ENCODE measurements at places on chromosomes 3 and 15.

DNA sequence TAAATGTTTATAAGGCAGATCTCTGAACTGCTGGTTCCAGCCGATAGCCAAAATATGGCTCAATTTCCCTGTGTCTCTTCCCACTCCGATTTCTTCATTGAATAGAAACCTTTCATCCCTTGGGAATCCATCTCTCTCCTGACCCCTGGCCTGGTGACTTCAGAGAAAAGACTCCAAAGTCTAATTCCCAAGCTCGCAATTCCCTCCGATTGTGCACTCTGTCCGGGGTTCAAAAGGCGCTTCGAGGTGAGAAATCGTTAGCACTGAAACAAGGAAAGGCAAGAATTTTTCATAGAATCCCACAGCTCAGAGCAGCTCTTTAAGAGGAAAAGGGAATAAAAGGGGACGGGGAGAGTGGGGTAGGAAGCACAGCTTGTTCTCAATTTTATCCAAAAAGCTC lies 18.4 kb upstream of the RAD18 start:
- no peak for DNase-seq

GRCh38 chr3:69774029-69774428 lies 34.8 kb downstream of the MITF start:
- no peak for DNase-seq

- DNase-seq = no peak
Measured at GRCh38 chr3:122727766-122728165, 47.1 kb downstream of the PARP14 start.

DNA sequence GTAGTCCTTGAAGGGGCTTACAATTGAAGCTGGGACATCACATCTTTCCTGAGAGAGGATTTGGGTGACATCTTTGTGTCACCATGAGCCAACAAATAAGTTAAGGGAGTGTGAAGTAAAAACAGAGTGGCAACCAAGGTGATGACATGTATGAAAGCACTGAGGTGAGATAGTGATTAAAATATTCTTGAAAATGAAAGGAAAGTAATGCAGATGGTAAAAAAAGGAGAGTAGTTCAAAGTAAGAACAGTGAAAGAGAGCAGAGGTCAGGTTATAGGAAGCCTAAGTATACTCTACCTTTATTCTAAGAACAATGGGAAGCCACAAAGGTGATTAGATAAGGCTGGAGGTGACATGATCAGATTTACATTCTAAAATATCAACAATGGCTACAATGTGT lies 486.1 kb downstream of the DIPK2A start:
- DNase-seq = no peak

- no peak for DNase-seq
Measured at GRCh38 chr15:49085696-49086459, 39.6 kb upstream of the SECISBP2L start.

GRCh38 chr15:89087161-89087829 lies 961 bp upstream of the ABHD2 start:
- no peak for DNase-seq

GRCh38 chr3:13028010-13028821 lies 45.0 kb downstream of the IQSEC1 start:
- no peak for DNase-seq

DNA sequence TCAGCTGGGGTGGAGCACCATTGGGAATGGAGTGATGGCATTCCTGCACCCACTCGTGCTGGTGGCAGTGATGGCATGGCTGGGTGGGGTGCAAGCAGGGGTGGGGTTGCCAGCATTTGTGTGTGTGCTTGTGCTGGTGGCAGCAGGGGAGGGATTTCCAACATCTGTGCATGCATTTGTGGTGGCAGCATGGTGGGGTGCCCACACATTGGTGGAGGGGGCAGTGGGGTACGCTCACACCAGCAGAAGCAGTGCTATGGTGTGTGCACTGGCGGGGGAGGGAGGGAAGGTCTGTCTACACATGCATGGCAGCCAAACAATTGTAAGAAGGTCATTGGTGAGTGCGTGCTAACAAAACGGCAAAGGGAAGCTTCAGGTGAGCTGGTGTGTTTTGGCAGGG lies 76.7 kb upstream of the NUDT16 start:
- no peak for DNase-seq

DNA sequence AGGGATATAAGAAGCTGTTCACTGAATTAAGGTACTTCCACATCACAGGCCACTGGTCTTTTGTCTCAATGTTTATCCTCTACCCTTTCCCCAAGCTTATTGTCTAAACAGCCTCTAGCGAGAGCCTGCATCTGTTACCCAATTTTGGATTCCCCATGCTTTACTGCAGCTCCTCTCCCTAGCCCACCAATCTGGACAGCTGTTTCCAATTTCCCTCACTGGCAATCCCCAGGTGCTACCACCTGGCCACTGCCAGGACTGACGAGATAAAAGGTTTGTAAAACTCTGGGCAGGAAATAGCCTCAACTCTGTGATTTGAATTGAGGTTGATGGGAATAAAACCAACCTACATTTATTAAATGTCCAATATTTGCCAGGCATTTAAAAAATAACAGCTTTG lies 58.0 kb upstream of the TEX9 start:
- DNase-seq = no peak

DNA sequence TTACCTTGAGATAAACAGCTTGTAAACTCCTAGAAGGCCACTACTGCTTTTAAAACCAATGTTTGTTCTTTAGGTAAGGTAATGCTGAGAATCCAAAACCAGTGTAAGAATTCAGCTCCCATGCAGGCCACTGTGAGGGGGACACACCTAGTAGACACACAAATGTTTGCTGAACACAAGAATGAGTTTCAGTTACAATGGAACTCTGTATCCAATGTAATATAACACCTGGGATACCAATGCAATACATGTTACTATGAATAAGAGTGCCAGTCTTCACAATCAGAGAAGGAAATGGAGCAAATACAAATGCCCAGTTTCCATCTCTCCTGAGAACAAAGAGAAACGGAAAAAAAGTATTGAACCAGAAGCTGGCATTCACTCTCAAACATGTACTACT lies 65.9 kb downstream of the IGF2BP2 start:
- no peak for DNase-seq

GRCh38 chr15:28964098-28964497 lies 78.3 kb downstream of the APBA2 start:
- no peak for DNase-seq

GRCh38 chr15:25171111-25171811 lies 216.5 kb downstream of the SNRPN start:
- no peak for DNase-seq

DNA sequence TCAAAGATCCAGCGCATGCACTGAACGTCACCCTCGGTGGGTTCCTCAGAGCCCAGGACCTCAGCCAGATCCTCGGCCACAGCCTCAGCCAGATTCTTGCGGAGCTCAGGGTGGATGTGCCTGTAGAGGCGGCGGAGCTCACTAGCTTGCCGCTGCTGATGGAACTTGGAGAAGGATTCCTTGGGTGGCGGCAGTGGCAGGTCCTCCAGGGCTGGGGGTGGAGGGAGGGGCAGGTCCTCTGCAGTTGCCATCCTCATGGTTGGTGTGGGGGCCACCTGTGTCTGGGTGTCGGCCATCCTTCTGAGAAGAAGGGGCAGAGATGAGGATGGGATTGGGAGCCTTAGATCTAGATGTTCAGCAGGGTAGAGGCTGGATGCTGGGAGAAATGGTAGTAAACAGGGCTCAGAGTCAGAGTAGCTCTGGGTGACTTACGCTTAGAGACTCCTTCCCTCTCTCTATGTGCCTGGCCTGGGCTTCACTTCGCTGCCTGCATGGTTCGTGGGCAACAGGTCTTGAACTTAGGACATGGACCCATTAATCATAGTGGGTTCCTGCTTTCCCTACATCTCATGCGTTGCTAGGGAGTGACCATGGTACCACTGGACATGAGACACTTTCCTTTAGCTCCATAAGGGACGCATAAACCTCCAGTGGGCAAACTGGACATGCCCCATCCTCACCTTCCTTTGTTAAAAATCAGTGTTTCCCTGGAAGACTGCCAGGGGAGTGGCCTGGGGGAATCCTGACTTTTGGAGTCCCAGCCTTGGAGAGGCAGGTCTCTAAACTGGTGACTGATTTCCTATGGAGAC lies 3.0 kb downstream of the XIRP1 start:
- DNase-seq = no peak

DNA sequence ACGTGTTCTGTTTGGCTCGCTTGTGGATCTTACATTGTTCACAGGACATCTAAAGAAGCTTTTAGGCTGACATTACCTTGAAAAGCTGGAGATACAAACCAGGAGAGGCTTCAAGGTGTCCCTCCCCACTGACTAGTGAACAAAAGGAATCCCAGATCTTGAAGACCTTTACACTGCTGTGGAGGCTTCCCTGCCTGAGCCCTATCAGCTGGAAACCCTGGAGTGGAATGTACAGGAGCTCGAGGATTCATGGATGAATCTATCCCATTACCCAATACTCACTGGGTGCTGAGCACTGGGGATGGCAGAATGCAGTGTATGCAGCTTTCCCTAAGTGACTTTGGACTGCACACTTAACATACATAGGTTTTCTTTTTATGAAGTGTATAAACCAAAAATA lies 82.3 kb upstream of the MFGE8 start:
- DNase-seq = no peak

DNA sequence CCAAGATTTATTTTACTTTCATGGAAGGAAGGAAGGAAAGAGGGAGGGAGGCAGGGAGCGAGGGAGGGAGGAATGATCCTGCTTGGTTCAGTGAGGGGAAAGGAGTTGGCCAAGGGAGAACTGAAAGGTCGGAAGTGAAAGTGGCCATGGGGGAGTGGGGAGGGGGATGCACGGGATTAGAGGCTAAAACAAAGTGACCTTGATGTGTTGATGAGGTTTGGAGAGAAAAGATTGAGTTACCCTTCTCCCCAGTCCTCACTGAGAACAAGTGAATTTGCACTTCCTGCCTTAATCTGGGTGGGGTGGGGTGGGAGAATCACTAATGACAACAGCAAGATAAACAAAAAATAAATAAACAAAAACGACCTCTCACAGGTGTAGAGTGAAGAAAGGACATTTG lies 212.0 kb upstream of the TLE3 start:
- DNase-seq = no peak

DNA sequence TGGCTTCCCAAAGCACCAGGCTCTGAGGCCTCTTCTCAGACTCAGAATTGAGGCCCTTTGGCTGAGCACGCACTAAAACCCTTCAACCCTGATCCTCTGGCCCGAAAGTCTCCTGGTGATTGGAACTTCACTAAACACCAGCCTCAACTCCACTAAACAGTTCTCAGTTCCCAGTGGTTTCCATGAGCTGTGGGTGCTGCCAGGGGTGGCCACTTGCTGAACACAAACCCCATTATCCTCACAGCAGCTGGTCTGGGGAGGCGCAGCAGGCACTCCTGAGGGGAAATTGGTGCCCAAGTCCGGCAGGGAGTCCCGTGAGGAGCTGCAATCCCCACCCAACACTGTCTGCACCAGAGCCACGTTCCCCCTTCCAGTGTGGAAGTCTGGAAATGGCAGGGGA lies 3.8 kb upstream of the CLK3 start:
- DNase-seq = no peak

DNA sequence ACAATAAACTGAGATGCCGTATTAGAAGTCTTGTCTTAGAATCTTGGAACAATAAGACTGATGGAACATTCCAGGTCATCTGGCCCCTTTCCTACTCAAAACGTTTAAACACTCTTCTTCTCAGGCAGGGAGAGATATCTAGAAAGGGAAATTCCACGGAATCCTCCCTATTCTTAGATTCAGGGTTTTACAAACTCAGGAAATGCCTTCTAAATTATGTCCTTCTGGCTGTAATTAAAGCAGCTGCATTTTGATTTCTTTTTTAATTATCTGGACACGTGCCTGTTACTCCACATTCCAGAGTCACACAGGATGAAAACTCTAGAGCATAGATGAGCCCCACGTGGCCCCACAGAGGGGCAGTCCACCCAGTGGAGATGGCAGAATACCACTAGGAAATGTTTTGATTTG lies 41.5 kb upstream of the MTMR10 start:
- no peak for DNase-seq

GRCh38 chr15:52730173-52730572 lies 51.0 kb upstream of the ATOSA start:
- peak; percentile 46 for DNase-seq

DNA sequence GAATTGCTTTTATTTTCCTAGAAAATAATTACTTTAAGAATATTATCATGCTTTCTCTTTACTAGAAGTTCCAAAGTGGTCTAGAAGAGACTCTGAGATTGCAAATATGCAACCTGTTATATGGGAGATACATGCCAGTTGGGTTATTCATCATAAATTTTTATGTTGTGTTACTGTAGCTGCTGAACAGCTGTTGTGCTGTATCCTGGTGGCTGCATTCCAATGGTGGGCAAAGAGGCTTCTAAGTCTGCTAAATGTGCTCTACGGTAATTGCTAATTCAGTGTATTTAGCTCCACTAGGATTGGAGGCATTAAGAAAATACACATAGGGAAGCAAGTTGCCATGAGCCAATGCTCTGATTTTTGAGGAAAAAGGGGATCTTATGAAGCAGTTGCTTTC lies 409.0 kb downstream of the TUSC7 start:
- DNase-seq = no peak

GRCh38 chr3:142021127-142021526 lies 128.2 kb downstream of the TFDP2 start:
- DNase-seq = no peak

- DNase-seq = no peak
Measured at GRCh38 chr3:110856916-110857315, 214.7 kb upstream of the NECTIN3 start.

GRCh38 chr3:156649681-156650080 lies 24.7 kb upstream of the TIPARP start:
- DNase-seq = no peak

- no peak for DNase-seq
Measured at GRCh38 chr3:107416138-107416537, 38.9 kb downstream of the CCDC54 start.

GRCh38 chr3:193407112-193407511 lies 28.6 kb upstream of the ATP13A5 start:
- DNase-seq = no peak

DNA sequence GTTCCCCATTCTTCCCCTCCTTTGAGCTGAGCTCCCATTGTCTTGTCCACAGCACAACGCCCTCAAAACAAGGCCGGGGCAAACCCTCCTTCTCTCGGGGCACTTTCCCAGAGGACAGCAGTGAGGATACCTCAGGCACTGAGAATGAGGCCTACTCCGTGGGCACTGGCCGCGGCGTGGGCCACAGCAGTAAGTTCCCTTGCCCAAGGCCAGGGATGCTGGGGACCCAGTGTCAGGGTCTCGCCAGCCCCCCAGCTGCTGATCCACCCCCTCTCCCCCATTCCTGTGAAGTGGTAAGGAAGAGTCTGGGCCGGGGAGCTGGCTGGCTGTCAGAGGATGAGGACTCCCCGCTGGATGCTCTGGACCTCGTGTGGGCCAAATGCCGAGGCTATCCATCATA lies 4.2 kb upstream of the OGG1 start:
- no peak for DNase-seq

DNA sequence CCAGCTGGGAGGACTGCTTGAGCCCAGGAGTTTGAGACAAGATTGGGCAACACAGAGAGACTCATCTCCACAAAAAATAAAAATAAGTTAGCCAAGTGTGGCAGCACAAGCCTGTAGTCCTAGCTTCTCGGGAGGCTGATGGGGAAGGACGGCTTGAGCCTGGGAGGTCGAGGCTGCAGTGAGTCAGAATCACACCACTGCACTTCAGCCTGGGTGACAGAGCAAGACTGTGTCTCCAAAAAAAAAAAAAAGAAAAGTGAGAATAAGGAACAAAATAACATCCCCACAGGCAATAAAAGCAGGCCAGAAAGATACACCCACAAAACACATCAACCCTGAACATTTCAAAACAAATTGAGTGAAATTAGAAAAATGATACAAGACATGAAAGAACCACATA lies 48.7 kb upstream of the OCA2 start:
- no peak for DNase-seq
